Ascending aorta (tissue), 2 donors: ENCODE measurements at places on chromosomes 3 and 15. TPM values are rescaled to one million over a fixed set of nuclear protein-coding genes. Genes with fewer than 3 reads are reported as not detected.

The IRAK2 gene
- 1.3 TPM for total RNA-seq

The KBTBD12 gene
- 3.5 TPM for total RNA-seq

DNA sequence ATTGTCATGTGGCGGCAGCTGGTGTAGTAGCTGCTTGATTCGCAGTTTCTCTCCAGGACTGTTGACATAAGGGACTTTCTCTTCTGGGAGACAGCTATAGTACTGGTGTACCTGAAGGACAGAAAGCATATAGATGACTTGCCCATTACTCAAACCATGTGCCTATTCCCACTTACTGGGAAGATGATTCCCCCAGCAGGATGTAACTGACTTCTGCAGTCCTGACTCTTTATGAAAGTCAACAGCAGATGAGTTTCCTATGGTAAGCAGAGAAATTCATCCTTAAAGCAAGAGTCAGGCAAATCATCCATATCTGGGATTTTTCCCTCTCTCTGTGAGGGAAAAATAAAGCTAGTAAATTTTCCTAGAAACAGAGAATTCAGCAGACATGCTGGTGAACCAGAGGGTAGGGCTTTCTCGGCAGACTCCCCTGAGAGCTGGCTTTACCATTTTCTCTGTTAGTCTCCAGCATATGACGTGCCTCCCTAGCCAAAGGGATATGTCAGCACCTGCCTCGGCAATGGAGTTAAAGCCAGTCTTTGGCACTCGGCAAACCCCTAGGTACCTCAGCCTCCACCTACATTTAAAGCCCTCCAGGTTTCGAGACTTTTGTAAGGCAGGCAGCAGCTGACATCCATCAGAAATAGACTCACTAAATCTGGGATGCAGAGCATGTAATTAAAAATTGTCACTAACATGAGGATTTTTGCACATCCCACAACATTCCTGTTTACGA is 62.1 kb downstream of the PRICKLE2 start:
- peaks cover 22% of the 10 kb centered on the region for H3K36me3 ChIP-seq
- H3K4me3 ChIP-seq = no peak overlapping the region
- H3K4me1 ChIP-seq = no peaks in the 10 kb centered on the region
- DNase-seq = no peak
- H3K27me3 ChIP-seq = no peaks in the 10 kb centered on the region
- H3K27ac ChIP-seq = peak overlapping the region; percentile 22

DNA sequence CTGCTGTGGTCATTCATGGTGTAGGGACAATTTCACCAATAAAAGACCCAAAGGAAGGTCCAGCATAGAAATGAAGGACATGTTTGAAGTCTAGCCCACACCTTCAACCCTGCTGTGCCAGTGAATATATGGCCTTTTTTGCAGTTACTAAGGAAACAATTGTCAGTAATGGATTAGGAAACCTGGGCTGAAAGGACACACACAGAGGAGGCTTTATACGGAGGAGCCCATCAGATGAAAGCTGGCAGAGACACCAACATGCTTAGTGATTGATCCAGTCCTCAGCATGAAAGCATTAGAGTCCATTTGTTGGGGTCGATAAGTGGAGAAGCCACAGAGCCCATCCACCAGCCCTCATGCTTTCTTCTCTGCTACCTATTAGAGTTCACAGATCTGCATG is 584.3 kb downstream of the AGBL1 start:
- H3K27me3 ChIP-seq = no peaks in the 10 kb centered on the region
- no peaks in the 10 kb centered on the region for H3K4me1 ChIP-seq
- no peaks in the 10 kb centered on the region for H3K36me3 ChIP-seq
- no peak overlapping the region for H3K4me3 ChIP-seq
- DNase-seq = no peak

- peak overlapping the region; percentile 65 for H3K4me3 ChIP-seq
- H3K27ac ChIP-seq = peak overlapping the region; percentile 90
- H3K4me1 ChIP-seq = no peaks in the 10 kb centered on the region
These were observed 1.9 kb downstream of the VGLL3 start for GRCh38 chr3:86989006-86989405.

DNA sequence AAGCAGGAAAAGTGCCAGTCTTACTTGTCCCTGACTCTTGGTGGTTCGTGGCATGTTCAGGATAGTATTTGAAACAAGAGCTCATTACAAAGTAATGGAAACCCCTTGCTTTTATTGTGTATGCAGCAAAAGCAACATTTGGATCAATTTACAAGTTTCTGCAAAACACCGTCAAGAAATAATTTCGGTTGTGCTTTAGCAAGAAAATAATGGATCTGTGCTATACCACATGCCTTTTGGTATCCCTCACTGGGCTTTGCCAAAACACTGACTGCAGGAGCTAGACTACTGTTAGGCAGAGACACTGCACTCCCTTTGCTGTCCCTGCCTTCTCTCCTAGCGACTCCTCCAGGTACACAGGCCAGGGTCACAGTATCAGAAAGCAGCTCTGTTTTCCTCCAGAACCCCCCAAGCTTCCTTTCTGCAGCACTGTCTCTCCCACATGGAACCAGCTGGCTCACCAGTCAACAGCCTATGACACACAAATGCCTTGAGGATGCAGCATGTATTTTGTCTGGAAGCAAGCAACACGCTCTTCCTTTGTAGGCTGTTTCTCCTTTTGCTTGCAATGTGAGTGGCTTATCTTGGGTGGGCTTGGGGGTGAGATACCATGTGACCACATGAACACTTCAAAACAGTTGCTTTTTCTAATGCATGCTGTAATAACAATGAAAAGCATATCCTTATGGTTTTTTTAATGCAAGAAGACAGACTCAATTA is 111.4 kb downstream of the PGPEP1L start:
- H3K27ac ChIP-seq = peak overlapping the region; percentile 64
- no peaks in the 10 kb centered on the region for H3K27me3 ChIP-seq
- peak; percentile 38 for DNase-seq
- H3K4me3 ChIP-seq = no peak overlapping the region

The NR2F2 gene
- total RNA-seq = 126 TPM

The DUOX1 gene
- 2.7 TPM for total RNA-seq

- H3K27me3 ChIP-seq = no peaks in the 10 kb centered on the region
- DNase-seq = no peak
- H3K36me3 ChIP-seq = no peaks in the 10 kb centered on the region
- H3K27ac ChIP-seq = no peak overlapping the region
These were observed 31.3 kb downstream of the POLQ start for GRCh38 chr3:121514496-121514895.

DNA sequence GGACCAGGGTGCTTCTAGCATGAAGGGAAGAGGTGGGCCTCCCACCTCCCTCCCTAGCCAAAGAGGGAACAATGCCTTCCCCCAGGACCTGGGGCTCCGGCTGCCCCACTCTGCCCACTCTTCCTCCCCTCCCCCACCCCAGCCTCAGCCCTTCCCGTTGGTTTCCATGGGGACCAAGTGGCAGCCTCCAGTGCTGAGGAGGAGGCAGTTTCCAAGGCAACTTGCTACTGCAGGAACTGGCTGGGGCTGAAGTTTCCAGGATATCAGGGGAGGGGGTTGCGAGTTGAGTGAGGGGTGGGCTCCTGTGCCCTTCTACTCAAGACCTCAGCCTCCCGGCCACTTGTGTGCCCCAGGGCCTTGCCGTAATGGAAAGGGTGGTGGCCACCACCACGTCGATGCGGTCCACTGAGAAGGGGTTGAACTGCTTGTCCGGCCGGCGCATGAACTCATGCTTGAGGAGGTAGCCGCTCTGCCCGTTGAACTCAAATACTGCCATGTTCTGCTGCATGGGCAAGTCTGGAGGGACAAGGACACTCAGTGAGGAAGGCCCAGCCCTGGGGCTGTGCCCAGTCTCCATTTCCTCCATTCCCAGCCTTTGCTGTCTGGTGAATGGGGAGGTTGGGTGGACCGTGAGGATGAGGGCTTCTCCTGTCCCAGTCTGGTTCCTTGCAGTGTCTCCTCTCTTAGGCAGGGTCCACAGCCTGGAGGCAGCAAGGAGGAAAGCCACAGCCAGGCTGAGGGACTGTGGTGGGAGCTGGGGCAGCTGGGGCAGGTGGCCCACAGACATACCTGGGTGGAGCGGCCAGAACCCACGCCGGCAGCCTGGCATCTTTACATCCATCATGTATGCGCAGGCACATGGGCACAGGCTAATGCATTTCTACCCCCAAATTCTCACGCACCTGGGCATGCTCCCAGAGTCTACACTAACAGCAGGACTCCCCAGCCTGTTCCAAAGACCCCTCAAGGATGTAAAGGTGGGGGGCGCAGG is 11.3 kb upstream of the ANKRD63 start:
- no peak overlapping the region for H3K4me3 ChIP-seq
- DNase-seq = no peak
- no peak overlapping the region for H3K27ac ChIP-seq

The ACTC1 gene
- 30.2 TPM for total RNA-seq

DNA sequence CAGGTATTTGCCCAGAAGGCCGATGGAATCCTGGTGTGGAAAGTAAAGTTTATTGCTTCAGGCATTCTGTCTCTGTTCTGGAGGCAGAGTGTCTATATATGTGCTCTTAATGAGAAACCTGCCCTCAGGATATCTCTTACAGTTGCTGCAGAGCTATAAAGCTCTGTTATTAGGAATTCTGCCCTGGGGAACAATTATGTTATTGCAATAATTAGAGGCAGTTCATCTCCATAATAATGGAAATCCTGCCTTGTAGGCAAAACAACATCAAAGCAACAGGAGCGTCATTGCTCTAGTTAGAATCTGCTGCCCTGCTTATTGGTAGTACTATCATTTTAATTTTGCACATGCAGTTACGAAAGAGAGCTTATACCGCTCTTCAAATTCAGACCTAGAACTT is 175.6 kb downstream of the IL5RA start:
- no peaks in the 10 kb centered on the region for H3K27me3 ChIP-seq
- H3K4me1 ChIP-seq = no peaks in the 10 kb centered on the region
- no peak overlapping the region for H3K4me3 ChIP-seq
- DNase-seq = no peak
- H3K36me3 ChIP-seq = no peaks in the 10 kb centered on the region

DNA sequence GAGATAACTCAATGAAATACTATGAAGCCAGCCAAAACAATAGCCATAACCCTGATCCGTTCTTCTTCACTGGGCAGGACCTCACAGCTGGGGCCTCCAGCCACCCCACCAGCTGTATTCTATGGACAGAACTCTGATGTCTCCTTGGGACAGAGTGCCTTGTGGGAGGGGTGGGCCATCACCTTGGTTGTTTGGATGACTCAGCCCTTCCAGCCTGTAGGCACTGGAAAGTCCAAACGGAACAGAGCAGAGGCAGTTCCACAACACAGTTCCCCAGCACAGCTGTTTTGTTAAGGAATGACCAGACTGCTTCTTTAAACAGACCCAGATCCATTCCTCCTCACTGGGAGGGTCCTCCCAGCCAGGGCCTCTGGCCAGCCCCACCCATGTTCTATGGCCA is 31.9 kb upstream of the ZBED2 start:
- H3K27ac ChIP-seq = no peak overlapping the region
- no peaks in the 10 kb centered on the region for H3K36me3 ChIP-seq
- no peak for DNase-seq
- no peak overlapping the region for H3K4me3 ChIP-seq

GRCh38 chr3:25460751-25461150 is 32.7 kb downstream of the RARB start:
- H3K4me3 ChIP-seq = no peak overlapping the region
- H3K4me1 ChIP-seq = peaks cover 14% of the 10 kb centered on the region
- H3K27ac ChIP-seq = no peak overlapping the region
- DNase-seq = no peak
- no peaks in the 10 kb centered on the region for H3K27me3 ChIP-seq

DNA sequence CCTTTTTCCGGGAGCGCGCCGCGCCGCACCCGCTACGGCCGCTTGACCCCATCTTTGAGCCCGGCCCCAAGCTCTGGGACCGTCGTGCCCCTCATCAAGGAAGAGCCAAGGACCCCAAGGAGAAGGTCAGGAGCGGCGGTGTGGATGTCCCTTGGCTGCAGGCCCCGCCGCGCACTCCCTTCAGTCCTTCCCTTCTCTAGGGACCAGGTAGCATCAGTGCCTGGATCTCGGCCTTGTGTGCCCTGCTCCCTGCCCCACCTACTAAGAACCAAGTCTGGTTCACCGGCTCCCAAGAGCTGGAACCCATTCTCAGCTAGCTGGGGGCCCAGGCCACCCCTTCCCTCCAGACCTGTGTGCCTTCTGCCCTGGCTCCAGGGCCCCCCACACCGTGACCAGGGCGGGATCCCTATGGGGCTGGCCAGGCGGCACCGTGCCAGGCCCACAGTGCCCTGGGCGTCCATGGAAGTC is 69.3 kb upstream of the CGNL1 start:
- peaks cover 9% of the 10 kb centered on the region for H3K4me1 ChIP-seq
- H3K36me3 ChIP-seq = no peaks in the 10 kb centered on the region
- no peak overlapping the region for H3K27ac ChIP-seq

DNA sequence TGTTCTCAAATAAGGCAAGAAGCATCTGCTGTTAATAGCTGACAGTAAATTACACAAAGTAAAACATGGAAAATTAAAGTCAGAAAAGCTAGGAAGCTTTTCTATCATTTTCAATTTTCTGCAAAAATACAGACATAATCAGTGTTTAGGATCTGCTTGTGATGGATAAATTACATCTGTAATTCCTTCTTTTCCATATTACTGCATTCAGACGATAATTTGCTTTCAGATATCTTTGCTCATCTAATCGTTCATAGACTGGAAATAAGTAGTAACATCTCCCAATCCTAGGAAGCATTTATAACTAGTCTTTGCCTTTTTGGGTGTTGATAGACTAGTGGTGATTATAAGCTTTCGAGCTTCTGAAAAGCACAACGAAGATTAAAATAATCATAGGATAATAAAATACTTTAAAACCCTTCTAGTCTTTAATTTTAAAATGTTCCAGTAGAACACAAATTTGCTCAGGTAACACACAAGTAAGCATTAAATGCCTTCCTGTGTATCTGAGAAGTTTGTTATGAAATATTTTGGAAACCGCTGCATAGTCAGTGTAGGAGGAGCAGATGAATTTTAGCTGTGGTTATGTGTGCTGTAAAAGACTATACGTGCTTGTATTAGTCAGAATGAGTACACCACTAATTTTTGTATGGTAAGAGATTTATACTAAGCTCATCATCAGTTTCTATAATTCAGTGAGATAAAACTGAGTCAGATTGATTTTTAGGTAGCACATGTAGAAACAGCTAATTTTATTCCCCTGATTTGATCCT is 41.0 kb downstream of the MBNL1 start:
- H3K36me3 ChIP-seq = no peaks in the 10 kb centered on the region
- H3K27ac ChIP-seq = peak overlapping the region; percentile 83
- H3K4me3 ChIP-seq = peak overlapping the region; percentile 28
- no peak for DNase-seq
- no peaks in the 10 kb centered on the region for H3K27me3 ChIP-seq
- peaks cover 17% of the 10 kb centered on the region for H3K4me1 ChIP-seq

GRCh38 chr3:20588781-20589180 is 402.8 kb upstream of the SGO1 start:
- H3K4me1 ChIP-seq = no peaks in the 10 kb centered on the region
- no peak for DNase-seq
- no peak overlapping the region for H3K27ac ChIP-seq
- no peak overlapping the region for H3K4me3 ChIP-seq

- no peak overlapping the region for H3K27ac ChIP-seq
- no peaks in the 10 kb centered on the region for H3K27me3 ChIP-seq
- DNase-seq = no peak
These were observed 17.6 kb upstream of the MUSTN1 start for GRCh38 chr3:52852419-52852818.

GRCh38 chr3:46612324-46612723 is at the start of gene FAM240A:
Gene FAM240A (plus strand): TSS chr3:46612525. CDS start chr3:46612684, 159 bp downstream.
- H3K36me3 ChIP-seq = no peaks in the 10 kb centered on the region
- no peaks in the 10 kb centered on the region for H3K4me1 ChIP-seq
- no peak for DNase-seq
- no peaks in the 10 kb centered on the region for H3K27me3 ChIP-seq
- H3K27ac ChIP-seq = no peak within 1 kb of the TSS

- no peaks in the 10 kb centered on the region for H3K4me1 ChIP-seq
- H3K4me3 ChIP-seq = no peak overlapping the region
- H3K27ac ChIP-seq = no peak overlapping the region
- no peaks in the 10 kb centered on the region for H3K36me3 ChIP-seq
These were observed 127.0 kb downstream of the EPHB1 start for GRCh38 chr3:134922101-134922500.

The IL17RB gene
- not detected for total RNA-seq
